Neural crest cell (in vitro differentiated cells): ENCODE measurements at places on chromosomes 3 and 15. TPM values are rescaled to one million over a fixed set of nuclear protein-coding genes. Genes with fewer than 3 reads are reported as not detected.

Gene A4GNT
- total RNA-seq, result not detected in 2 replicates

Gene CACNA2D3
- 0.34 and 0.82 TPM in 2 replicates for total RNA-seq

Gene ACAD9
- total RNA-seq, result 60.2 and 60.6 TPM in 2 replicates

Gene LIPC
- total RNA-seq, result not detected in 2 replicates

Gene LYSMD2
- total RNA-seq, result 2.4 and 3.2 TPM in 2 replicates

Gene SPPL2A
- total RNA-seq, result 51.7 and 55.0 TPM in 2 replicates

Gene STT3B
- 113 and 116 TPM in 2 replicates for total RNA-seq

Gene ALPK3
- total RNA-seq, result 3.3 and 4.4 TPM in 2 replicates

Gene SERINC4
- total RNA-seq, result 0.23 and 0.35 TPM in 2 replicates

- DNase-seq, result no peak
- no peaks in the 10 kb centered on the region for H3K4me1 ChIP-seq
- H3K27ac ChIP-seq, result no peak overlapping the region
- H3K27me3 ChIP-seq, result no peaks in the 10 kb centered on the region
- H3K36me3 ChIP-seq, result peaks cover 12% of the 10 kb centered on the region
Measured at GRCh38 chr3:50028346-50028745, 60.4 kb upstream of the RBM5 start.

DNA sequence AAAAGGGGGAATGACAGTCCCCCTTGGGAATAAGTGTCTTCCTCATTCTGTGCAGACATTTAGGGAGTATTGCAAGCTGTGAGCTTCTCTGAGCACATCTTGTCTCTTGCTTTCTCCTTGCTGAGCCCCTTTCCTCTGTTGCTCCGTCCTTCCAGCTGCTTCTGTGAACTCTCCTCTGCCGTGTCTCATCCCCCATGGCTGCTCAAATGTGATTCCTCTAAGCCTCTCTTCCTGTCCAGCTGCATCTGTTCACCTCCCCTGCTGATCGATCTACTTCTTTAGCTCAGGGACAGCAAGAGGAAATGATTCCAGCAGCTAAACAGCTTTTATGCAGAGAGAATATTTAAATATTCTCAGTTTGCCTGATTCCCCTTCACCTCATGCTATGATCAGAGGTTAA, 328.0 kb upstream of the DNAJC19 start:
- H3K36me3 ChIP-seq, result peaks cover 14% of the 10 kb centered on the region
- no peak overlapping the region for H3K27ac ChIP-seq
- no peak for DNase-seq
- H3K4me3 ChIP-seq, result no peak overlapping the region
- H3K4me1 ChIP-seq, result peaks cover 24% of the 10 kb centered on the region
- no peaks in the 10 kb centered on the region for H3K27me3 ChIP-seq

DNA sequence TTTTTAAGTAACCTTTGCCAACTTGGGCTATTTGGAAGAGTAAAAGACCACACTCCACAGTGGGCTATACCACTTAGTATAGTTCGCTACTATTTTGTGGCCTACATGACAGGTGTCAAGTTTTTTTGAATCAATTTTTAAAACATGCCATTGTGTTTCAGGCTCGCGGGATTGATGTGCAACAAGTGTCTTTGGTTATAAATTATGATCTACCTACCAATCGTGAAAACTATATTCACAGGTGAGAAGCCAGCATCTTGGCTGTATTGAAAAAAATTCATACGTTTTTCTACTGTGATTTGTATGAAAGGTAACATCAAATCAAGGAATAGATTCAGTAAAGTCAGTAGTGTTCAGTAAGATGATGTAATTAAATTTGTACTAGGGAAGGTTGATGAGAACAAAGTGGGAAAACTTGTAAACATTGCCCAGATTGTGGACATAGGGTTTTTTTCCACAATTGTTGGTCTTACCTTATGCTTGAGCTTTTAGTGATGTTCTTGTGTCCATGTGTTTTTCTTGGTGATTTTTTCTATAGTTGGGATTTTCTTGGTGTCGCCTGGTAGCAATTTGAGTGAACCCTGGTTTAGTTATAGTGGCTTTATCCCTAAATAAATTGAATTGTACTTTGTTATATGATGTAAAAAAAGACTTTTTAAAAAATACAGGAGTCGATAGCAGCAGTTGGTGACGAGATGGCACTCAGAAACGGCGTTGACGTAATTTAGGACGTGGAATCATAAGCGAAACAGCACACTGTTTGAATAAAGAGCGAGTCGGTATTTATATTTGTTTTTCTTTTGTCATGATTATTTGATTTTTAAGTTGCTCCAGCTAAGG, 4.5 kb downstream of the EIF4A2 start:
- DNase-seq, result no peak
- peaks cover 53% of the 10 kb centered on the region for H3K4me1 ChIP-seq
- peaks cover 15% of the 10 kb centered on the region for H3K27me3 ChIP-seq
- peaks cover 56% of the 10 kb centered on the region for H3K36me3 ChIP-seq
- H3K4me3 ChIP-seq, result peak overlapping the region; percentile 99

- H3K27ac ChIP-seq, result no peak overlapping the region
- peaks cover 17% of the 10 kb centered on the region for H3K4me1 ChIP-seq
Measured at GRCh38 chr15:55915876-55916567, 77.4 kb downstream of the NEDD4 start.

GRCh38 chr3:173863551-173863950, 466.0 kb downstream of the NLGN1 start:
- no peak for DNase-seq
- H3K27me3 ChIP-seq, result no peaks in the 10 kb centered on the region
- no peak overlapping the region for H3K27ac ChIP-seq
- no peak overlapping the region for H3K4me3 ChIP-seq
- peaks cover 3% of the 10 kb centered on the region for H3K4me1 ChIP-seq

GRCh38 chr3:28326458-28326926, 22.0 kb upstream of the ZCWPW2 start:
- no peak overlapping the region for H3K27ac ChIP-seq
- no peak overlapping the region for H3K4me3 ChIP-seq
- DNase-seq, result no peak
- no peaks in the 10 kb centered on the region for H3K4me1 ChIP-seq

GRCh38 chr3:133280586-133280985, 119.3 kb upstream of the BFSP2 start:
- H3K27me3 ChIP-seq, result no peaks in the 10 kb centered on the region
- H3K27ac ChIP-seq, result no peak overlapping the region
- H3K4me1 ChIP-seq, result peaks cover 7% of the 10 kb centered on the region
- H3K36me3 ChIP-seq, result no peaks in the 10 kb centered on the region

DNA sequence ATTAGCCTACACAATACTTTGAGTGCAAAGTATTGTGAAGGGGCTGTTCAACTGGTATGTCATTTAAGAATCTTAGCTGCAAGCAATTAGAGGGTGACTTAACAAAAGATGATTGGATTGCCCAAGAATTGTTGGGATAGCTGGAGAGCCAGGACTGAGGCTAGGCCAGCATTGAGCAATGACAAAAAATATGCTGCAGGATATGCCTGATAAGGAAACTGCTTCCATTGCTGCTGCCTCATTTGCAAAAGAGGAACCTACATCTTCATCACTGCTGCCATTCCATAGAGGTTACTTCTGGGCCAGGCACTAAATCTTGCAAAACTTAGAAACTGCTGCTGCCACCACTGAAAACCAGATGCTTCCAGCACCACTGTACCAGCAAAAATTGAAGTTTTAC, 108.0 kb upstream of the TBC1D5 start:
- DNase-seq, result no peak
- no peaks in the 10 kb centered on the region for H3K4me1 ChIP-seq
- no peaks in the 10 kb centered on the region for H3K27me3 ChIP-seq
- H3K4me3 ChIP-seq, result no peak overlapping the region

DNA sequence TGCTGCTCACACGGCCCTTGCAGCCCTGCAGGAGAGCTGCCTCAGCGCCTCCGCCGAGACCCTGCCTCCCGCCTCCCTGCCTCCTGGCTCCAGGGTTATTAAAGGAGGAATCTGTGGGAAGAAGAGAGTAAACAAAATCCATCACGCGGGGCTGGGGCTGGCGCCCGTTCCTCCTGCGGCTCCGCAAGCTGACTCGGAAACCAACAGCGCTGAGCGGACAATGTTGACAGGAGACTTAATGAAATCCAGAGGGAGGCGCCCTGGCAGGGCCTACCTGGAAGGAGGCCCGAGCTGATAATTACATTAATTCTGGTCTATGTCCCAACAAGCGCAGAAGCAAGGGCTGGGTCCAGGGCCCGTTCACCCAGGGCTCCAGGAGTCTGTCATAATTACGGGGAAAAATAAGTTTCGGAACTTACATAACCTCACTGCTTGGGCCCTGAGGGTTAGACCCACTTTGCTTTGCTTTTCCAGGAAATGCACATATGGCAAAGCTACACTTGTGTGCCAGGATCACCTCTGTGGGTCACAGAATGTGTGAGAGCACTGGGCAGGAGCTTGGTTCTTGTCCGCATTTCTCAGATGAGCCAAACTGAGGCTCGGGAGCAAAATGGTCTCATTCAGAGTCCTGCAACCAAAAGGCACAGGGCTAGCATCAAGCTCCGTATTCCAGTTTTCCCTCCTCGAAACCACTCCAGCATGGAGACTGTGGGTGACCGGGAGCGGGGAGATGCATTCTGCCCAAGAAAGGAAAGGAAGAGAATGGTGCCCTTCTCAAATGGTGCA, 43.8 kb upstream of the SLC6A6 start:
- H3K27ac ChIP-seq, result no peak overlapping the region
- no peaks in the 10 kb centered on the region for H3K4me1 ChIP-seq
- H3K4me3 ChIP-seq, result no peak overlapping the region
- H3K36me3 ChIP-seq, result no peaks in the 10 kb centered on the region
- DNase-seq, result no peak
- no peaks in the 10 kb centered on the region for H3K27me3 ChIP-seq

DNA sequence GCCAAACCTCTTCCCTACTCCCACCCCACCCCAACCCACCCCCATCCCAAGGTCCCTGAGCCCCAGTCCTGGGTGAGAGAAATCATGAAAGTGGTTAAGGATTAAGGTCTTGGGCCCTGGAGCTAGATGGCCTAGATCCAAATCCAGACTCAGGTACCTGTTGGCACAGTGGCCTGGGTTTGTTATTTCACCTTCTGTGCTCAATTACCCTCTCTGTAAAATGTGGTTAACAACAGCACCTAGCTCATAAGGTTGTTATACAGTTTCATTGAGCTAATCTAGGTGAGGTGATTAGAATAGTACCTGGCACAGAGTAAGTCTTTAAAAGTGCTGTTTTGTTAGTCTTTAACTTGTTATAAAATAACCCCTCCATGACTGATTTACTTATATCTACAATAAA, 6.4 kb upstream of the SNUPN start:
- DNase-seq, result no peak
- H3K27ac ChIP-seq, result no peak overlapping the region
- H3K36me3 ChIP-seq, result no peaks in the 10 kb centered on the region
- no peaks in the 10 kb centered on the region for H3K27me3 ChIP-seq
- H3K4me1 ChIP-seq, result peaks cover 4% of the 10 kb centered on the region

DNA sequence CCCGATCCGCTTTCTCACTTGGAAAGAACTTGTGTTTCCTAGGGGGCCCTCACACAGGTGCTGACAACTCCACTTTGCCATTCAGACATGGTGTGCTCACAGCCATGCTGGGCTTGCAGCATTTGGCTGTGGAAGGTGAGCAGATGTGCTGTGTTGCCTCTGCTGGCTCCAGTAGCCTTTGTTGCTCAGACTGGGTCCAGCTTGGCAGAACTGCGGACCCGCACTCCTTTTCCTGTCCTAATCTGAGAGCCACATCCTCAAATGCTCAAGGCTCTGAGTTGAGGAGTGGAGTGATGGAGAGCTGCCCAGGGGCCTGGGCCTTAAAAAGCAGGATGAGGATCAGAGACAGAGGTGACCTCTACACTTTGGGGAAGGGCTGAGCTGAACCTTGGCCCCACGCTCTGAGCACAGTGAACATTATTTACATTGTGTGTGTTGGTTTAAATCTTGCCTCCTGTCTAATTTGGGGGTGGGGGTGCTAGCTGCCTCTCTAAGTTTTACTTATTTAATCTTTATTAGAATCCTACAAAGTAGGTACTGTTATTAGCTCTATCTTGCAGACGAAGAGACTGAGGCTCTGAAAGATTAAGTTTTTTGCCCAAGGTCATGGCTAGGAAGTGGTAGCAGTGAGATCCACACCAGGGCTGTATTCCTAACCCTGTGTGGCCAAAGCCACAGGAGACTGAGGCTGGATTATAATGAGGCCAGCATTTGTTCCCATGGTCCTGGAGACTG, 17.2 kb downstream of the ACOX2 start:
- H3K4me1 ChIP-seq, result peaks cover 20% of the 10 kb centered on the region
- no peaks in the 10 kb centered on the region for H3K36me3 ChIP-seq
- no peaks in the 10 kb centered on the region for H3K27me3 ChIP-seq

- no peaks in the 10 kb centered on the region for H3K36me3 ChIP-seq
- H3K27ac ChIP-seq, result no peak overlapping the region
- H3K4me3 ChIP-seq, result peak overlapping the region; percentile 71
Measured at GRCh38 chr3:169242708-169243513, 420.6 kb downstream of the MECOM start.

DNA sequence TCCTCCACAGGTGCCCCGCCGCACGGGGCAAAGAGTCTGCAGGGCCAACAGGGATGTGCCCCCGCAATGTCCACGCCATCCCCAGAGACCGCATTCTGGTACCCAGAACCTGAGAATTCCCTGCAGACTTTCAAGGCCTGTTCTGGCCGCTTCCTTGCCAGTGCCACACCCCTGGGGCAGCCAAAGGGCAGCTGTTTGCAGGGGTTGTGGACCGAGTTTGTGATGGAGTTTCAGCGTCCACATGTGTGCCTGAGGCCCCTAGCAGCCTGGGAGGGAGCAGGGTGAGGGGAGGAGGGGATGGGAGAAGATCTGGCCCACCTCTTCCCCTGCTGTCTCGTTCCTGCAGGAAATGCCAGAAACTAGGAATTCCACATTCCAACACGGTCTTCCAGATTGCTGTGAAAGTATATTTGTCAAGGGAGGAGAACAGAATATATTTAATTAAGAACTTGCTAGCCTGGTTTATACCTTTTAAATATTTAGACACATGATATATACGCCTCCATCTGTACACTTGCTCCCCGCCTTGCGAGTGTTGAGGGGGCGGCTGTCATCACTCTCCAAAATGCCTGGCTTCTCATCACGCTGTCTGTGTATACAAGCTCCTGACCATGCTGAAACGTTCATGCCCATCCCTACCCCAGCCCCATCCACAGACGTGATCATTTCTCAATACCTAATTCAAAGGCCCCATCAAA, 31.1 kb upstream of the RASA2 start:
- H3K4me1 ChIP-seq, result peaks cover 19% of the 10 kb centered on the region
- no peak overlapping the region for H3K4me3 ChIP-seq
- peak overlapping the region; percentile 43 for H3K27ac ChIP-seq
- no peaks in the 10 kb centered on the region for H3K27me3 ChIP-seq

GRCh38 chr3:45968149-45968548, 24.9 kb downstream of the CXCR6 start:
- H3K27ac ChIP-seq, result no peak overlapping the region
- H3K4me1 ChIP-seq, result no peaks in the 10 kb centered on the region
- H3K4me3 ChIP-seq, result no peak overlapping the region
- no peaks in the 10 kb centered on the region for H3K27me3 ChIP-seq
- DNase-seq, result no peak

DNA sequence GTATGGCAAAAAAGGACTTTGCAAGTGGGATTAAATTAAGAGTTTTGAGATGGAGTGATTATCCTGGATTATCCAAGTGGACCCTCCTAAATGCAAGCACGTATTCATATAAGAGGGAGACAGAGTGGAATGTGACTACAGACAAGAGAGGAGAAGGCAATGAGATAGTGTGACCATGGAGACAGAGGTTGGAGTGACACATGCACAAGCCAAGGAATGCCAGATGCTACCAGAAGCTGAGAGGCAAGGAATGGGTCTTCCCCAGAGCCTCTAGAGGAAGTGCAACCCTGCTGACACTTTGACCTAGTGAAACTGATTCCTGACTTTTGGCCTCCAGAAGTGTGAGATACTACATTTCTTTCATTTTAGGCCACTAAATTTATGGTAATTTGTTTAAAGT, 117.2 kb downstream of the UACA start:
- H3K4me3 ChIP-seq, result no peak overlapping the region
- H3K27ac ChIP-seq, result no peak overlapping the region
- H3K36me3 ChIP-seq, result peaks cover 5% of the 10 kb centered on the region
- no peak for DNase-seq
- H3K4me1 ChIP-seq, result peaks cover 13% of the 10 kb centered on the region

GRCh38 chr3:187946163-187946691, 201.0 kb upstream of the BCL6 start:
- H3K4me3 ChIP-seq, result no peak overlapping the region
- H3K27me3 ChIP-seq, result no peaks in the 10 kb centered on the region
- no peaks in the 10 kb centered on the region for H3K4me1 ChIP-seq
- no peaks in the 10 kb centered on the region for H3K36me3 ChIP-seq
